Kidney (tissue), 22 donors: ENCODE measurements at places on chromosomes 5 and 9.

- DNase-seq: no peak
These were observed 15.1 kb downstream of the GRHPR start for GRCh38 chr9:37437621-37438020.

DNA sequence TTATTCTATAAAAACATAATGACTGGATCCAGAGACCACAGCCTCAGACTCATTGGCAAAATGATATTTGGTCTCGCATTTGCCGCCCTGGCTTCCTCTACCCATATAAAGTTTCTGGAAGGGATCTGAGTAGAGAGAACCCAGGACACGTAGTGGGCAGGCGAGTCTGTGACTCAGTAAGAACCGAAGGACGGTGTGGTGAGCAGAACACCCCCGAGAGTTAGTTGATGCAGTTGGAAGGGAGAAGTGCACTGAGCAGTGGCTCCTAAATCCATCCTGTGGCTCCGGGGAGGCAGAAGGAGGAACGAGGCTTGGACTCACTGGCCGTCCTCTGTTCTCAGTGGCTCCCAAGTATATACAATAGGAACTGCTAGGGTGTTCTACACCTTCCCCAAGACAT is 11.5 kb downstream of the SPRY4 start:
- no peak for DNase-seq

DNA sequence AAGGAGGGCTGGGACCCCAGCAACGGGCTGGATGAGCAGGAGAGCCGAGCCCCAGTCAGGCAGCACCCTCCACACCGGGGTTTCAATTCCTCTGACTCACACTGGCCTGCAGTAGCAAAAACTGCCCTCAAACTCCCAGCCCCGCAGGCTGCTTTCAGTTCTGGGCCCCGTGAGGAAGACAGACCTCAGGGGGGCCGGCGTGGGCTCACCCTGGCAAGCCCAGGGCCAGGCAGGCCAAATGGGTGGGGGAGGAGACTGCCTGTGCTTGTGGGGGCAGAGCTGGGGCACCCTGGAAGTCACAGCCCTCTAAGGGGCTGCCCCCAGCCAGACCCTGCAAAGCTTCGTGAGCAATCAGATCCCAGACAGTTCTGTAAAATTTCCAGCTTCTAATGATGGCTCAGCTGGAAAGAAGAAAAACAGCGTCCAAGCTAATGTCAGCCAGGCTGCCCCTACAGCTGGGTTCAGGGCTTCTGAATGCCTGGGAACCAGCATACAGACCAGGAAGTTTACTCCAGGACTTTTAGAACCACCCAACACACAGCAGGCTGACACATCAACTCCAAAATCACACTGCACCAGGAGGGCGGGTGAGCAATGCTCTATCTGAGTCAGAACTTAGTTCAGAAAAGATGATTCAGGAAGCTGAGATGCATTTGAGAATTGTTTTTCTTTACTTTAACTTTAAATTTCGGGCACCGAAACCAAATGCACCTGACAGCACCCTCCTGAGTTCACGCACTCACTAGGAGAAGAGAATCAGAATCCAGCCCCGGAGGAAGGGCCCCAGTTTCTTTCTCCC is 34.7 kb downstream of the LPCAT1 start:
- DNase-seq: no peak

DNA sequence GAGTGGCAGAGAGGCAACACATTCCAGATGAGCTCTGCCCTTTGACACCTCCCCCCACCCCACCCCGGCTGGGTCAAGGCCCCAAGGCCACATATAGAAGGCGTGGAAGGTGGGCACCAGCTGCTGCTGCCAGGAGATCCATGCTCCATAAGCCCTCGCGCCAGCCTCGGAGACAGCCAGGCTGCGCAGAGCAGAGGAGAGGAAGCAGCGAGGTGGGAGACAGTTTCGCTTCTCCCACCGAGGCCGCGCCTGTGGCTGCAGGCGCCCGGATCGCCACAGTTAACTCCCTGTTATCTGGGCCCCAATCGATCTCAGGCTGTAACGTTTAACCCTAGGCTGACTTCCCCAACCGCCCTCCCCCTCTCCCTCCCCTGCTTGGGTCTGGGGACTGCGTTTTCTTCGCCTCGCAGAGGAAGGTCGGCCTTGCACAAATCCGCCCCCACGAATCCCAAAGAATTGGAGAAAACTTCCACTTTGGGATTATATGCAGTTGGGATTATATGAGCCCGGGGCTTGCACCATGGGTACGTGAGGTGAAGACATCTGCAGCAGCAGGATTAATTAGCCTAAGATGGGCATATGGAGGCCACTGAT is 1.1 kb upstream of the CXXC5 start:
- DNase-seq: no peak

- DNase-seq: peak; percentile 61
These were observed 56.9 kb upstream of the RASA1 start for GRCh38 chr5:87210743-87211142.

DNA sequence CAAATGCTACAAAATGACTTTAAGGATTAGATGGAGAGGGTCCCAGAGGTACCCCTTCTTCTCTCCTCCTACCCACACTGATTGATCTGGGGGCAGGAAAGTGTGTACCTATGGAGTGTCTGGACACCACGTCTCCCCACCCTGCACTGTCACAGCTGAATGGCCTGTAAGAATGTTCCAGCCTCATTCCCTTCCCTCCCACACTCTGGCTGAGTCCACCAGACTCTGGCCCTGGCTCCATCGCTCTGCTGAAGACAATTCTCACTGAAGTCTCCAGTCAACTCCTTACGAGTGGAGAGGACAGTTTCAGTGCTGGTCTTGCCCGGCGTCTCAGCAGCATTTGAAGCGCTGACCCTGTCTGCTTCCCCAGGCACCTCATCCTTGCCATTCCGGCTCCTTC is 105.8 kb downstream of the TTLL11 start:
- DNase-seq: no peak

DNA sequence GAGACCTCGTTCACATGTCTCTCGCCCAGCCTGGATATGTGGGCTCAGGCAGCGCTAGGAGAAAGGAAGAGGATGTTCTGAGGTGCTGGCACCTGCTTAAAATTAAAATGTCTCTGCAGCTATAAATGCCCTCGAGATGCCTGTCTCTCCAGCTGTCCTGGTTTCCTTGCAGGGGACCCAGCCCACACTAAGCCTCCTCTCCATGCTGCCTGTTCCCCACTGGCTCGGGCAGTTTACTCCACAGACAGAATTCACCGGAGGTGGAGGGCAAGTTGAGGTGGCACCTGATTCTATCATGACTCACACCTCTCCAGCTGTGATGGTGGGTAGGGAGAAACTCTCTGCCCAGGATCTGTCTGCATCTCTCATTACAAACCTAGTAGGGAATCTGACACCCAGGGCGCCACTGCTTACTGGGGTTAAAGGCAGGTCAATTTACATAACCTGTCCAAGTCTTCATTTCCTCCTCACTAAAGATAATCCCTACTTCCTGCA is 420.9 kb downstream of the SPOCK1 start:
- peak; percentile 66 for DNase-seq

DNA sequence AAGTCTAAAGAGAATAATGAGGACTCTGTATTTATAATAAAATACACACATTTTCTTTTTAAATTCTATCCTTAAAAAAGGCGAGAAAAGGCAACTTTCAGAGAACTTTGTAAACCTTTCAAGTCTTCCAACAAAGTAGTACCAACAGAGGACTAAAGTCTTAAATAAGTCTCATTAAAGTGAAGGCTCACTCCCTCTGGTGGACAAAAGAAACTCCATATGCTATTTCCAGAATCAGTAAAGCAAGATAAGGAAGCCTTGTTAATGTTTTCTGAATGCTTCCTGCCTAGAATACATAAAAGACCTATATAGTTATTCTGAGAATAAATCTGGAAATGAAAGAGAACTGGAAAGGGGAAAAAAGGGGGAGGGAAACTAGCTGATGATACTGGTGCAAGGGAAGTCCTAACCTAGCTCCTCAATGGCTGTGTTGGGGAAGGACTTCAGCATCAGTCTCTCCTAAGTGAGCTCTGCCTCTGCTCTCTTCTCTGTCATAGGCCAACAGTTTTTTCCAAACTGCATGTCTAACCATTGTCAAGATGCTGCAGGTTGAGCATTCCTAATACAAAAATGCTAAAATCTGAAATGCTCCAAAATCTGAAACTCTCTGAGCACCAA is 7.2 kb downstream of the HMGCS1 start:
- DNase-seq: no peak

DNA sequence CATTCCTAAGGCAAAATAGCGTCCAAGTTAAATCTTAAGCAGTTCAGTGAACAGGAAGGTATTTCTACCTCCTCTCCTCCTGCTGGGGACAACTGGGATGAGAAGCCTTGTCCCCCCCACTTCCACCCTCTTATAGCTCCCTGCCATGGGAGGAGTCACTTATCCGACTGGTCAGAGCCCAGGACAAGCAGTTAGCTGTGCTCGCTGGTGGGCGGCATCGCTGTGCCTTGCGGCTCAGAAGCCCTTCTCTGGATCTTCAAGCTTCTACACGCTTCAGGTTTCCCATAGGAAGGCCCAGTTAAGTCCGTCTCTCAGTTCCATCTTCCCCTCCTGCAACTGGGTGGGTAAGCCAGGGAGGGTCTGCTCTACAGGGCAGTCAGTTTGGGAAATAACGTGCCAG is 77.2 kb downstream of the PAX5 start:
- no peak for DNase-seq

GRCh38 chr9:124457887-124458431 is 7.7 kb downstream of the ADGRD2 start:
- peak; percentile 71 for DNase-seq

DNA sequence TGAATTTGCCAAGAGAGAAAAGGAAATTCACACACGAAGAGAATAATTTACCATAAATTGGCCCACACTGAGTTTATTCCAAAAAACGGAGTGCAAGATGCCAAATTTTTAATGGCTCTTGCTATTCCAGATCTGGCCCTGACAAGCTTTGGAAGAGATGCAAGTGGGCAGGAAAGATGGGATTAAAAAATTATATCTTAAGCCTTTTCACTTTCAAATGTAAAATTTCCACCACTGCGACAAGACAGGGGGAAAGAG is 352.4 kb downstream of the GLIS3 start:
- no peak for DNase-seq

DNA sequence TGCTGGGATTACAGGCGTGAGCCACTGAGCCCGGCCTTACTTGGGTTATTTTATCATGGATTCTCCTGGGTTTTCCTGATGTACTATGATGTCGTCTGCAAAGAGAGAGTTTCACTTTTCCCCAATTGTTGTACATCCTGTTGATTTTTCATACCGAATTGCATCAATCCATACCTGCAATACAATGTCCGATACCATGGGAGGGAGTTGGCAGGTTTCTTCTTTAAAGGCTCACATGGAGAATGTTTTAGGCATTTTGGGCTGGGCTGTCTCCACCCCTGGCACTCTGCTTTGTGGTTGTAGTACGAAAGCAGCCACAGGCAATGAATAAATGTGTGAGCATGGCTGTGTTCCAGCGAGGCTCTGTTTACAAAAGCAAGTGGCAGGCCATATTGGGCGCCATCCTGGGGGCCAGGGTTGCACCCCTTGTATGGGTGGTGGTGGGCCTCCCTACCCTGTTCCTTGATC is 35.1 kb upstream of the EXOC3 start:
- no peak for DNase-seq

GRCh38 chr5:516338-516925 is 7.8 kb downstream of the SLC9A3 start:
- no peak for DNase-seq

- peak; percentile 45 for DNase-seq
These were observed 1467.1 kb downstream of the FOXD4L5 start for GRCh38 chr9:63817622-63818518.

DNA sequence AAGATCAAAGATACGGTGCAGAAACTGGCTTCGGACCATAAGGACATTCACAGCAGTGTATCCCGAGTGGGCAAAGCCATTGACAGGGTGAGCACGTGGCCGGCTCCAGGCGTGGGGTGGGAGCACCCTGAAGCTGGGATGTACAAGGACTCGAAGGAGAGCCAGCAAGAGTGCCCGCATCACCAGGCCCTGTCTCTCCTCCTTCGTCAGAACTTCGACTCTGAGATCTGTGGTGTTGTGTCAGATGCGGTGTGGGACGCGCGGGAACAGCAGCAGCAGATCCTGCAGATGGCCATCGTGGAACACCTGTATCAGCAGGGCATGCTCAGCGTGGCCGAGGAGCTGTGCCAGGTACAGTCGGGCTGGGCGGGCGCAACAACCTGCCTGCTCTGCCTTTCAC is 11.0 kb downstream of the NHP2 start:
- no peak for DNase-seq

DNA sequence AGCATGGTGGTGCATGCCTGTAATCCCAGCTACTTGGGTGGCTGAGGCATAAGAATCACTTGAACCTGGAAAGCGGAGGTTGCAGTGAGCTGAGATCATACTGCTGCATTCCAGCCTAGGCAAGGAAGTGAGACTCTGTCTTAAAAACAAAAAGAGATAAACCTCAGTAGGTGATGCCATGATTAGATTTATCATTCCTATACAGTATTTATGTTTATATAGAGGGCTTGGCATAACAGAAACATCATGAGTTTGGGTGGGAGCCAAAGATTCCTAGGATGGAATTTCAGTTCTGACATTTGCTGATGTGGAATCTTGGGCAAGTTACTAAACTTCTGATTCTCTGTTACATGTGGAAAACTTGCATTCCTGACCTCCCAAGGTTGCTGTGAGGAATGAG is 22.3 kb downstream of the RFK start:
- DNase-seq: peak; percentile 21

DNA sequence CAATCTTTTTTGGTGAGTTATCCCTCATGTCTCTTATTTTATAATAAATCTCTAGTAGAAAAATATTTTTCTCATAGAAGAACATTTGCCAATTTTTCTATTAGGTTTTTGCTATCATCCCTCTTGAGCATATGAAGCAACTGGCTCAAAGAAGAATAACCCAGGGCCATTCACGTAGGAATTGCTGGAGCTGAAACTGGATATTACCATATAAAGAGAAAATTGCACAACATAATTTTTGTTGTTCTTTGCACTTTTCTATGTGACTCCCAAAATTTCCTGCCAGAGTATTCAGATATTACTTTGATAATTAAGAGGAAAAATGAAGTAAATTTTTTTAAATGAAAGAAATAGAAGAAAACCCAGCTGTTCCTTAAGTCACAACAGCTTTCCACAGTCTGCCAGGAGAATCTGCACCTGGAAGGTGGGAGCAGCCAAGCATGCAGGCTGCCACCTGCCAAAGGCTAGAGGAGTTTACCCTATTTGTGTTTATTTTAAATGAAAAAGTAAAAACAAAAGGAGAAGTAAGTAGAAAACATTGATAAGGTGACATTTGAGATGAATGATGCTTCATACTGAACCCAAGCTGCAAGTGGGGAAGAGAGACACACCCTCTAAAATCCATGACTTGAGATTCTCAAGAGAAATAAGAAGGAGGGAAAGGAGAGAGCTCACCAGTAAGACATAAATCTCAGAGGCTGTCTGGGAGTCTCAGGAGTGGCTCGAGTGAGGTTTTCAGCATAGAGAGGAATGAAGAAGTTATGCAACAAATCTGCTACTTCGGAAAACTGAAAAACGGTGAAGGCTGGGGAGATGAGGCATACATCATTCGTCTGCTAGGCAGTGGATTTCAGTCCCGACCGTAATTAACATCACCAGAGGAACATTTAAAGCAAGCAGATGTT is 31.5 kb upstream of the FREM1 start:
- DNase-seq: peak; percentile 65
